ENCODE measurements at places on chromosomes 5 and 9.
A peak's percentile ranks its signal among the peaks of the same experiment; 100 is the strongest.

- no peak for DNase-seq
Measured at GRCh38 chr9:3756071-3756470, 230.3 kb upstream of the RFX3 start.

GRCh38 chr5:96288845-96289185, 144.2 kb downstream of the PCSK1 start:
- peak; percentile 61 for DNase-seq

GRCh38 chr5:126987271-126987899, 43.0 kb downstream of the MARCHF3 start:
- no peak for DNase-seq

- DNase-seq: no peak
Measured at GRCh38 chr5:178557416-178557815, 32.8 kb downstream of the COL23A1 start.

DNA sequence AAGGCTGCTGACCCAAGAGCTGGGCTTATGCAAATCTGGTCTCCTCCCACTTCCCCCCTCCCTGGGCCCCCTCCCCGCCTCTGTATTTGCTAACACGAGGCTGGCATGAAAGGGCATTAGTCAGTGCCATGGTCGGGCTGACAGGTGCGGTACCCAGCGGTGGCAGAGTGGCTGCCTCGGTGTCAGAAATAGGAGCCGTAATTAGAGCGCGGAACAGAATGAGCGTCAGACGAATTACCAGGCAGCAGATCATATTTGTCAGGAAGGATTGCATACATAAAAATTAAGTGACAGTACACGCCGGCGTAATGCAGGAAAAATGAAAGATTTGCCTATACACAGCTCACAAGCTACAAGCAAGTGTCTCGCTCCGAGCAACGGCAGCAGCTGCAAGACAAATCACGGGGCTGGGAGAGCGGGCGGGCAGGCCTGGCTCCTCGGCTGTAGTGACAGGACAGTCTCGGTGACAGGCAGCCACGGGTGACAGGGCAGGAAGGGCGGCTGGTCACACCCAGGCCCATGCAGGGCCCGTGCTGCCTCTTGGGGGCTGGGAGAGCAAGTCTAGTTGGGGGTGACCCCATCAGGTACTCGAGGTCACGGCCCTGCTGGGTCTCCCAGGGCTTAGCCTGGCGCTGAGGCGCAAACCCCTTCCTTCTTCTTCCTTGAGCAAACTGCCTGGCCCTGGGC, 72.4 kb downstream of the NEK6 start:
- no peak for DNase-seq

All from ELR (cell line).